ENCODE measurements at places on chromosomes 16 and 17.

DNA sequence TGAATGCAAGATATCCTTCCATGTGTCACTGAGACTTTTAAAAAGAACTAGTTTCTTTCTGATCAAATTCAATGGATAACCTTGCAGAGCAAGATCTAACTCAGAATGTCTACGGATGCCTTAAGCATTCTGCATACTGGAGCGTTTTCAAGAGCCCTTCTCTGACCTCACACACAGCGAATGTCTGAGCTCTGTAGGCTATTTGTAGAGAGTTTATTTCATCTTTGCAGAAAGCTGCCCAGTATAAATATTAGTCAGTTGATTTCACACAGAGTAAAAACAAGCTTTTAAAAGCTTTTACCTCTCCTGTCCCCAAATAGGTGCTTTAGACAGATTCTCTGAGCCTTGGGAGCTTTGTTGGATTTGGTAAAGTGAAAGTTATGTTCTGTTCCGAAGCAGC lies 165.0 kb downstream of the RBFOX1 start:
- no peak for DNase-seq

DNA sequence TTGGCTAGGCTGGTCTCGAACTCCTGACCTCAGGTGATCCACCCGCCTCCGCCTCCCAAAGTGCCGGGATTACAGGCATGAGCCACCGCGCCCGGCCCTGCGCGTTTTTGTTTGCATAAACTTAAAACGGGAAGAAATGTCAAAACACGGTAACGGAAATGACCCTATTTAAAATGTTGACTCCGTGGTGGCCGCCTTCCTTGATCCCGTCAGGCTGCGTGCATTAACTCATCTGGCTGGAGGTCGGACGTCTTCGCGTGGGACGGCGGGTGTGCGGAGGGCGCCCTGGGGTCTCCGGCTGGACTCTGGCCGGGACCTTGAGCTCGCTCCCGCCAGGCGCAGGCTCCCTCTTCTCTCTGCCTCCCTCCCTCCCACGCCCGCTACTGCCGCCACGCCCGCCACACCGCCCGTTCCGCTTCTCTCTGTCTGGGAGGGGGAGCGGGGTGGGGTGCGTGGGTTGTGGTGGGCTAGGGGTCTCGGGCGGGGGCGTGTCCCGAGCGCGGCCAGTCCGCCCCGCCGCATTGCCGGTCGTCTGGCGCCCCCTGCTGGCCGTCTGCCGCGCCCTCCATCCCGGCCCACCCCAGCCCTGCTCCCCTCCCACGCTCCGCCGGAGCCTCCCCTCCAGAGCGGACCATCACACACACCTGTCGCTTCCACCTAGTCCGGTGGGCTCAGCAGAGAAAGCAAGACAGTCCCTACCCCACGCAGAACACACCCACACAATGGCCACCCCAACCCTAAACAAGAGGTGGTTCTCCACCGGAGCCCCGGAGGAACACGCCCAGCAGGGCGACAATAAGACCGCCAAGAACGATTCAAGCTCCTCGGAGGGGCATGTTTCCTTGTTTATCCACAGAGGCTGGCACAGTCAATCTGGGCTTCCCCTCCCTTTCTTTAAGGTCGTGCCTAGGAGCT lies 1.2 kb upstream of the CCDC42 start:
- peak; percentile 52 for DNase-seq

DNA sequence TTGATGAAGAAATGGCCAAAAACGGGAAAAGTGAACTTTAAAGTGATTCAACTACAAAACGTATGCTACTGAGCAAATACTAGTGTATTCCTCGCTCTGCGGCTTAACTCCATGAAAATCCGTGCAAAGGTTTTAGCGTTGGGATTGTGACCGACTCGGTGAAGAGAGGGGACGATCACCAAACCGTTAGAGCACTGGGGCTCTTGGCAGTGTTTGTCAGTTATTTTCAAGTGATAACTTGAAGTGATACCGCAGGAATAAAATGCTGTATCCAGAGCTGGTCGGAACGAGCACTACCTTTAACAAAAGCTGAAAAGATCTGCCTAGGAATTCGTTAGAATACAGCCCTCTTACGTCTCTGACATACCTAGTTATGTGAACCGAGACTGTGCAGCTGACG lies 773 bp upstream of the PPM1D start:
- DNase-seq: no peak

DNA sequence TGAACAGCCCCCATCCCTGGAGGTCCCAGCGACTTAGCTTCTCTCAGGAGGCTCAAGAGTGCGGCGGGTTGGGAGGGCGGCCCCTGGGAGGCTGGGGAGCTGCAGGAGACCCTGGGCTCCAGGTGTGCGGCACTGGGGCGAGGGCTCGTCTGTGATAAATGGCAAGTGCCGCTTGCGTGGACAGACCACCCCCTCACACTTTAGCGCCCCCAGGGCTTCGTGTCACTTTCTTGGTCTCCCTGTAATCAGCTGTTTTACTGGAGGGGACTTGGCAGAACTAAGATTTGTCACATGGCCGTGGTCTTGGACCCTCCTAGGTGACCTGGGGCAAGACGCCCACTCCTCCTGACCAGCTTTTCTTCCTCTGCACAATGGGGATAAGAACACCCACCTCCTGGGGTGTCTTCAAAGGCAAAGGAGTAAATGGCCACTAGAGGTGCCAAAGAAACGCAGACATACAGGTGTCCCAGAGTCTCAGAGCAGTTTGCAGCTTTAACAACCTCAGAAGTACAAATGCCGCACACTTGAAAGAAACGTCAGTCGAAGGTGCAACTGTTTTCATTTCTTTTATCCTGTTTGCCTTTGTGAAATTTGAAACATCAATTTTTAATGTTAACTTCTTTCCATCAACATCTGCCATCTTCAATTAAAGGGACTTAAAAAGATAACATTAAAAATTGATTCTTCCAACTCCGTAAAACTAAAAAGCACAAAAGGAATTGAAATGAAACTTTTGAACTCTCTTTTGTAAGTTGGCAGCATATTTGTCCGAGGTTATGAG lies 946 bp downstream of the OSGIN1 start:
- no peak for DNase-seq

- DNase-seq: no peak
These were observed 281.3 kb downstream of the SOX9 start for GRCh38 chr17:72401883-72402726.

DNA sequence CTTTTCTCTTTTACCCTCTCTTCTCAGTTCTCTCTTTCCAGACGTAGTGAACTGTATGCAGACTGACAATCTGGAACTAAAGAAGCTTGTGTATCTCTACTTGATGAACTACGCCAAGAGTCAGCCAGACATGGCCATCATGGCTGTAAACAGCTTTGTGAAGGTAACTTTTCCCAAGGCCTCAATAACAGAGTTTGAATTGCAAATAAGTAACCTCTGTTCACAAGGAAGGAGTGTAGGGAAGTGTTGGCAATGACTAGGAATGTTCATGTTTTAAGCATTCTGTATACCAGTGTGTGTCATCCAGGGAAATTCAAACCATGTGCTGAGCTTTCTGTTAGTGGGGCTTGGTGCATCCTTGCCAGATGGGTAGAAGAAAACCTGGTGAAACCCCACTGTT lies 18.6 kb downstream of the AP2B1 start:
- DNase-seq: no peak

DNA sequence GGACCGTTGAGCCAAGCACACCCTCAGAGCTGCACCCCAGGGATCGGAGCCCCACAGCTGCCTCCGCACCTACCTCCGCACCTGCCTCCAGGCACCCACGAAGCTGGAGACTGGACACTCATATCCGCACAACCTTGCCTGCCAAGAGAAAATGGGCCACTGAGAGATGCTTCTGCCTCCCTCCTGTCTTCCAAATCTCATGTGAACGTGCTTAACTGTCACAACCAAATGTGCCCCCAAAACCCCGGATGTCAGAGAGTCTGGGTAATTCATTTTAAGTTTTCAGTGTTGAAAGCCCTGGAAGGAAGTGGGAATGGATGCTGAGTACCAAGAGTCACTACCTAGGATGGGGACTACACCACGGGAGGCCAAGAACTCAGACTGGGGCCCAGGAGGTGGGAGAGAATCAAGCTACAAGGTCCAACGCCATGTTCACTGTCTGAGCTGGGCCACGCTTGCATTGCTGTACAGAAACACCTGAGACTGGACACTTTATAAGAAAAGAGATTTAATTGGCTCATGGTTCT lies 49.5 kb upstream of the MEAK7 start:
- DNase-seq: peak; percentile 36

DNA sequence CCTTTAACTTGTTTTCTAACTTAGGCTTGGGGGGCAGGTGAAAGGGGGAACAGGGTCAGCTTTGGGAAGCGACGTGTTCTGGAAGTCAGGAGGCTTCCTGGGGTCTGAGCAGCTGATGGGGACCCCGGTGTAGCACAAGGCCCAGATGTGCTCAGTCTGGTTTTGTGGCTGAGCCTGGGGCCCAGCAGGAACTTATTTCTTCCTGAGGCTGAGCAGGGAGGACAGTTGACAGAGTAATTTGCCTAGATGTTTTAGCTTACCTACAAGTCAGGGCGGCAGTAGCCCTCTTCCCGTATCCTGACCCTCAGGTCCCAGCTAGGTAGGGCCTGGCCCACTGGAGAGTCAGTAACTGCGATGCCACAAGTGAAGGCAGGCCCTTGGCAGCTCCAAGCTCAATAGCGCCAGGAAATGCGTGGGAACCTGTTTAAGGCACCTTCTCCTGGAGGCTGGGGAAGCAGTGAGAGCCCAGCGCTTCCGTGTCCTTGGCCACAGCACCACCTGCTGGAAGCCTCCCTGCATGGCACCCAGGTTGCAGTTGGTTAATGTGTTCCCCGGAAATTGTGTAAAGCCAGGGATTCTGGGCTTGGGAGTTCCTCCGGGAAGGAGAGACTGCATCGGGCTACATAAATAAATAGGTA lies 5.2 kb downstream of the CCR7 start:
- DNase-seq: peak; percentile 87

DNA sequence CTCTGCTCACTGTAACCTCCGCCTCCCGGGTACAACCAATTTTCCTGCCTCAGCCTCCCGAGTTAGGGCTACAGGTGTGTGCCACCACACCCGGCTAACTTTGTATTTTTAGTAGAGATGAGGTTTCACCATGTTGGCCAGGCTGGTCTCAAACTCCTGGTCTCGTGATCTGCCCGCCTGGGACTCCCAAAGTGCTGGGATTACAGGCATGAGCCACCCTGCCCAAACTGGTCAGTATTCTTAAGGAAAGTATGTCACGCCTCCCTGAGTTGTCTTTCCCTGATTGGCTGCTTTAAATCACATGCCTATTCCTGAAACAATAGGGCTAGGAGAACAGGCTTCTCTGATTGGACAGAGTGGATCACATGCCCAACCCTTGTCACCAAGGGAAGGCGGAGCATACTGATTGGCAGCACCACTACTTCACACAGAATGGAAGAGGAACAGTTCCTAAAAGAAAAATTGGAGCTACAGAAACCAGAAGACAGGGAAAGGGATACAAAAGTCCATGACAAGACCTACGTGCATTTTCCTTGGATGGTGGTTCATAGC lies 17.6 kb upstream of the CYB5B start:
- DNase-seq: no peak

DNA sequence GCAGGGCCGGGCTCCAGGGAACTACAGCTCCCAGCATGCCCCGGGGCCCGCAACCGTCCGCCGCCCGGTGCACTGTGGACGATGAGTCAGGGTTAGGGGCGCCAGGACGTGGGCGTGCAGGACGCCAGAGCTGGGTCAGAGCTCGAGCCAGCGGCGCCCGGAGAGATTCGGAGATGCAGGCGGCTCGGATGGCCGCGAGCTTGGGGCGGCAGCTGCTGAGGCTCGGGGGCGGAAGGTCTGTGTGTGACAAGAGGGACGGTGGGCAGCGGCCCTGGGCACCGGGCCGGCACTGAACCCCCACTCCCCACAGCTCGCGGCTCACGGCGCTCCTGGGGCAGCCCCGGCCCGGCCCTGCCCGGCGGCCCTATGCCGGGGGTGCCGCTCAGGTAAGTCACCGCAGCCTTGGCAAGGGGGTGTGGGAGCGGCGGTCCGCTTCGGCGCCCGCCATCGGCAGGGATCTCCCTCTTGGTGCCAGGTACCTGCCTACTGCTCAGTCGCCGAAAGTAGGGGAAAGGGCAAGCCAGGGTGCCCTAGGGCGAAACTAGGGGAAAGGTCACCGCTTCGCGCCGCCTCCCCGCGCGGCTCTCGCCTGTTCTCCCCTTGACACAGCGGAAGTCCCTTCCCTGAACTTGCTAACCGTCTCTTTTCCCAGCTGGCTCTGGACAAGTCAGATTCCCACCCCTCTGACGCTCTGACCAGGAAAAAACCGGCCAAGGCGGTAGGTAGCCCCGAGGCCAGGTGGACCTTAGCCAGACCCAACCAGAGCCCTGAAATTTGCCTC lies at the start of the genes ACADVL and DLG4:
ACADVL (plus strand) TSS at position 127 of the 781 bp plus-strand sequence; CDS start at position 174, 47 bp downstream.
DLG4 (minus strand) TSS at position 25 of the 781 bp plus-strand sequence.
- DNase-seq: peak; percentile 83

- DNase-seq: no peak
These were observed 40.5 kb downstream of the DHRS7B start for GRCh38 chr17:21167303-21167702.

- DNase-seq: no peak
These were observed 42.0 kb downstream of the CDK5R1 start for GRCh38 chr17:32528825-32529224.

DNA sequence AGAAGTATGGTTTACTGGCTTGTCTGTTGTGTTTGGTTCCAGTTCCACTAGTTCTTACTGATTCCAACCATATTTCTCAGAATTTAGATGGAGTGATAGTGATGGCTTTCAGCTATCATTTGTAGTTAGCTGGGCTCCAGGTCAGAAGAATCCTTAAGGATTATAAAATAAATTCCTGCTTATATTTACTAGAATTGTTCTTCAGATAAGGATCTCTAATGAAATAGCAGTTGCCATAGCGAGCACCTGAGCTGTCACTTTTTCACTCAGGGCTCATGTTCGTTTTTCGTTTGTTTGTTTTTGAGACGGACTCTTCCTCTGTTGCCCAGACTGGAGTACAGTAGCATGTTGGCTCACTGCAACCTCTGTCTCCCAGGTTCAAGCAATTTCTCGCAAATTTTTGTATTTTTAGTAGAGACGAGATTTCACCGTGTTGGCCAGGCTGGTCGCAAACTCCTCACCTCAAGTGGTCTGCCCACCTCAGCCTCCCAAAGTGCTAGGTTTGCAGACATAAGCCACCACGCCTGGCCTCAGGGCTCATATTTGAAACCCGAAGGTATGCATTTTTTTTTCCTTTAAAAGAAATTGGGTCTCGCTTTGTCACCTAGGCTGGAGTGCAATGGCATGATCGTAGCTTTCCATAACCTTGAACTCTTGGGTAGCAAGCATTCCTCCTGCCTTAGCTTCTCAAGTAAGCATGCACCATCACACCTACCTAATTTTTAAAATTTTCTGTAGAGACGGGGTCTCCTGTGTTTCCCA lies 42.9 kb downstream of the PAFAH1B1 start:
- no peak for DNase-seq

- no peak for DNase-seq
These were observed 32.6 kb upstream of the CDH15 start for GRCh38 chr16:89138843-89139520.

GRCh38 chr16:77171745-77172635 lies 19.0 kb upstream of the MON1B start:
- no peak for DNase-seq

DNA sequence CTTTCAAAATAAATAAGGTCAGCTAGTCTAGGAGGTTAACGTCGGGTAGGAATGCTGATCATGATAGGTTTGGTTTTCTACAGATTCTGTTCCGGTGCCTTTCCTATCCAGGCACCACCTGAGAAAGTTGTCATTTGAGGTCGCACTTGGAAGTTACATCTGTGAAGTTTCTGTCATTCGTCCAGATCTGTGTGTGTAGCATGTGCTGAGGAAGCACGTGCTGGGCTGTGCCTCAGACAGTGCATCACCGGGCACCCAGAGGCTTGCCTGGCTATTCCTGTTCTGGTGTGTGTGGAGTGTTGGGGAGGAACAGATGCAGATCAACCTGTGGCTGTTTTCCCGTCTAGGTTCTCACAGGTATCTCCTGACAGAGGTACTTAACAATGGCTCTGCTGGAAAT lies 42.6 kb downstream of the DNAJA2 start:
- DNase-seq: no peak

Data from stimulated activated CD4-positive, alpha-beta T cell treated with anti-CD3 and anti-CD28 coated beads, Interleukin-12 subunit alpha, Interleukin-12 subunit beta, amount 100 ng/mL, for 24 hours (primary cell).